ENCODE measurements at places on chromosomes 12 and 14.

DNA sequence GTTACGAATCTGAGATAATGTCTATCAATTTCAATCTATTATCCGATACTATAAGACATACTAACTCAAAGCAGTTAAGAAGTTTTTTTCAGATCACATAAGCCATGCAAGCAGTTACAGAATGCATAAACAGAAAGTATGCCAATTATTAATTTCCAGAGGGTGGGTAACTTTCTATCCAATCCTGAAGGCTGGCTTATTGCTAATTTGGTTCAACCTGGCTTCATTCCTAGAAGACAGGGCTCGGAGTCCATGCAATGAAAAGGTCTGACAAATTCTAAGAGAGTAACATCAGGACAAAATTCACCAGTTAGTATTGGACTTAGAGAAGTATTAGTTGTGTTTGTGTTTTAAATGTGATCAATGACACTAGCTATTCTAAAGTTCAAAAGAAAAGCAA lies 15.0 kb downstream of the FERMT2 start:
- no peak for DNase-seq

GRCh38 chr12:56129206-56129941 lies 1.3 kb downstream of the ESYT1 start:
- DNase-seq: peak; percentile 41

- DNase-seq: no peak
Measured at GRCh38 chr14:35287431-35288013, 4.7 kb upstream of the PSMA6 start.

DNA sequence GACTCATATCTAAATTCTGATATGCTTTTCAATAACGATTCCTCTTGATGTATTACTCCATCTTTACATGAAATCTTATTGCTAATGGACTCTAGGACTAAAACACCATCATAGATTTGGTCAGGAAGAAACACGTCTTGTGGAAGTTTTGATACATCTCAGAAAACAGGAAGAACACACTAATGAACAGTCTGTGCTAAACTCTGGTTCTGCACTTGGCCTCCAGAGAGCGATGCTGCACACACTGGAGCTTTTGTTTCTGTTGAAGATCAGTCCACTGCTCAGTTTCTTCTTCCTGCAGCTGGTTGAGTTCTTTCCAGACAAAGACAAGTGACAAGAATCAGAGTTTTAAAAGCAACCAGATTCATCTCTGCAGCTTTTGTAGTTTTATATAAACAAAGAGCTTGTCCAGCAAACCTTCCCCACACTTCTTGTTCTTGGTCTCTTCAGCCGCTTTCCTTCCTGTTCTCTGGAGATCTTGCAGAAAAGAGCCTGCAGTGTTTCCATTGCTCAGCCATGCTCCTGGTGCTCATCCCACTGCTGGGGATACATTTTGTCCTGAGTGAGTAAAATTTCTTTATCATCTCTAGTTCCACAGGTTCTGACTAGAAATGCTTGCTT lies 229.1 kb upstream of the OR4E1 start:
- no peak for DNase-seq

- no peak for DNase-seq
Measured at GRCh38 chr12:78156751-78157150, 326.1 kb downstream of the NAV3 start.

- no peak for DNase-seq
Measured at GRCh38 chr14:35985474-35986218, 159.5 kb downstream of the BRMS1L start.

- DNase-seq: no peak
Measured at GRCh38 chr14:87229131-87229530, 763.9 kb downstream of the GALC start.

DNA sequence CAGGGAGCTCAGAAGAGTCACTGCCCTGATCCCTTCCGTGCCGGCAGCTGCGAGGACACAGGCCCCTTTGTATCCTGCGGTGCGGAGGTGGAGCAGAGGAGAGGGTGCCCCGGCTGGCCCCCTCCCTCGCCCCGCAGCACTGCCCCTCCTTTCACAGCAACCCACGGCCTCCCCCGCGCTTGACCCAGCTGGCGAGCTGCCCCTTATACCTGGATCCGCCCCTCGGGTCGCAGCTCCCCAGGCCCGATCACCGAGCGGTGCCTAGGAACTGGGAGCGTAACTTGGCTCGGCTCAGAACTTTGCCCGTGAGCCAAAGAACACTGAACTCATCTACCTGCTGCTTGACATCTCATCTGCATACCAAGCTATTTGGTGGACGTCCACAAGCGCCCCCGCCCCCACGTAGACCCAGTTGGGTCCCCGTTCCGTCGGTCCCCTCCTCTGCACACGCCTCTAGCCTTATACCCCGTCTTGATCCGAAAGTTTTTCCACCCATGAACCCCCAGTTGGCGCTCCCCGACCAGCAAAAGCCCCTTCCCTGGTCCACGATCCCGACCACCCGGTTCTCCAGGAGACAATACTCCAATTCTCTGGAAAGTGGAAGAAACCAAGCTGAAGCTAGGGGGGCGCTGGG lies 697 bp upstream of the DNAJC14 start:
- no peak for DNase-seq

GRCh38 chr12:82383930-82384552 lies 25.7 kb downstream of the METTL25 start:
- no peak for DNase-seq

GRCh38 chr14:66238969-66239368 lies 247.2 kb upstream of the CCDC196 start:
- DNase-seq: no peak

- DNase-seq: no peak
Measured at GRCh38 chr14:92473261-92473968, 40.2 kb upstream of the RIN3 start.

DNA sequence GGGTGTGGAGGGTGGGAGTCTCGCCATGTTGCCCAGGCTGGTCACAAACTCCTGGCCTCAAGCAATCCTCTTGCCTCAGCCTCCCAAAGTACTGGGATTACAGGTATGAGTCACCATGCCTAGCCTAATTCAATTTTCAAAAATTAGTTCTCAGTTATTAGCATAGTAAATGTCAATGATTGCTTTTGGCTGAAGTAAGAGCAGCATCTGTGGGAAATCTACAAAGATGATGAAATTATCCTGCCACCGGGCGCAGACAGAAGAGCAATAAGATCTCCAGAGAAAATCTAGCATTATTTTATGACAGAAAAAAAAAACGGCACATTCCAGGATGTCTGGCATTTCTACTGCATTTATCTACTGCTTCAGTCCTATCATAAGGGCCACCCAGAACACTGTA lies 97.9 kb upstream of the DAAM1 start:
- DNase-seq: no peak

DNA sequence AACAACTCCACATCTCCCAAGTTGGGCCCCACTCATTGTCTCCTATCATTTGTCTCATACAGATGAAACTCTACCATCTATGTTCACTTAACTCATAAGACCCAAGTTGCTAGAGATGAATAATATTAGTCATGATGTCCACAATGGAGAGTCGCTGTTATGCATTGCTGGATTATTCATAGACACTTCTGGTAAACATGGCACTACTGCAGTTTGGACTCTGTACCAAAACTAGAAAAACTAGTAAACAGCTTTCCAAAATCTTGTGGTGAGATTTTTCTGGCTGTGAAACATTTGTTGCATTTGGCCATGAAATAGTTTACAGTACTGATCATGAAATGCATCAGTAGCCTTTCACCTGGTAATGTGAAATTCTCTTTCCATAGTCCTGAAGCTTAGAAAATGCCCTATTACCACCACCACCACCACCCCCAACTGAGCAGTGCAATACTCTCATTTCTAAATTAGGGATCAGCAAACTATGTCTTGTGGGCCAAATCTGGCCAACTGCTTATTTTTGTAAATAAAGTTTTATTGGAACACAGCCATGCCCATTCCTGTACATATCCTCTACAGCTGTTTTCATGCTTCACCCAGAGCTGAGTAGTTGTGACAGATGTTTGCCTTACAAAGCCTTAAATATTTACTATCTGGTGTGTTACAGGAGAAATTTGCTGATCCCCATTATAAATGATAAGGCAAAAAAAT lies 236.5 kb downstream of the DPF3 start:
- no peak for DNase-seq

- DNase-seq: no peak
Measured at GRCh38 chr14:67850066-67850830, 30.7 kb downstream of the RAD51B start.

GRCh38 chr12:114265036-114265435 lies 140.9 kb downstream of the TBX5 start:
- no peak for DNase-seq
